Fibroblast of villous mesenchyme (primary cell): ENCODE measurements at places on chromosomes 6 and 20. TPM values are rescaled to one million over a fixed set of nuclear protein-coding genes. Genes with fewer than 3 reads are reported as not detected.
A peak's percentile ranks its signal among the peaks of the same experiment; 100 is the strongest.

The ZFP57 gene
- 0.32 TPM in 1 of 2 replicates, not detected in the other for total RNA-seq

The TRIM10 gene
- not detected in 2 replicates for total RNA-seq

The TRERF1 gene
- 6.4 and 6.5 TPM in 2 replicates for total RNA-seq

GRCh38 chr6:48670546-48670945, 559.5 kb upstream of the PTCHD4 start:
- no peak for DNase-seq

DNA sequence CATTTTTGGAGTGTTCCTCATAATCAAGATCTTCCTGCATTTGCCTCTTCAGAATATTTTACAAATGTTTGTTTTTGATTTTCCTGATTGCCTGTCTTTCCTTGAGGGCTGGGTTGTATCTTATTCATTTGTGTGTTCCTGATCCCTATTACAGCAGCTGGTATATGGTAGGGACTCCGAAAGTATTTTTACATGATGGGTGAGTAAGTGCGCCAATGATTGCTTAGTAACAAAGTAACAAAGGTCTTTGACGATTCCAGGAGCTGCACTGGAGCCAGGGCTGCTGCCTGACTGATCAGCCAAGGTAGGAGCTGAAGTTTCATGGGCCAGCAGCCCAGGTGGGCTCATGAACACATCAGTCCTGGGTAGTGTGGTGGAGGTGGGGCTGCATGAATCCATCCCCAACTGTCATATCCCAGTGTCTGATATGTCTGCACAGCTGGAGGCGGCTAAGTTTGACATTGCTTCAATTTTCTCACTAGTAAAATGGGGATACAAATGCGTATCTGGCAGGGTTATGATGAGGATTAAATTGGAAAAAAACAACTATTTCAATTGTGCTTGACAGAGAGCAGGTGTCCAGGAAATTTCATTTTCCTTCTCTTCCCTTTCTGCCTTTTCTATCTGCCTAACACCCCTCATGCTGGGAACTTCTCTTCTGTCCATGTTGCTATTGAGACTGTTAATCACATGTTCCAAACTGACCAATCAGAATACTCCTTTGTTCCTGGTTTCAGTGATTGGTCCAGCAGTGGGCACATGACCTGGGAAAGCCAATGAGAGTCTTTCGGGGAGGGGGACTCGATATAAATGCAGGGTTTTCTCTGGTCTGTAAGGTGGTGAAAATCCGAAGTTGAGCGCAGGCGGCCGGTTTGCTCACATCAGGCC, 90.7 kb downstream of the CDH26 start:
- no peak for DNase-seq

GRCh38 chr20:64044484-64045247, 4.8 kb downstream of the SOX18 start:
- DNase-seq = peak; percentile 36

GRCh38 chr6:100035873-100036653, 42.0 kb upstream of the MCHR2 start:
- DNase-seq = no peak
